Stimulated activated CD8-positive, alpha-beta memory T cell treated with anti-CD3 and anti-CD28 coated beads, Interleukin-7, amount 100 ng/mL, for 1 hour (primary cell): ENCODE measurements at places on chromosomes 11 and 22.

GRCh38 chr11:66981976-66982578 lies 7.0 kb downstream of the C11orf86 start:
- no peak for DNase-seq

GRCh38 chr11:113896156-113896879 lies 8.3 kb upstream of the HTR3B start:
- DNase-seq, result no peak

GRCh38 chr11:19676475-19677380 lies 35.9 kb upstream of the NAV2 start:
- DNase-seq, result no peak

DNA sequence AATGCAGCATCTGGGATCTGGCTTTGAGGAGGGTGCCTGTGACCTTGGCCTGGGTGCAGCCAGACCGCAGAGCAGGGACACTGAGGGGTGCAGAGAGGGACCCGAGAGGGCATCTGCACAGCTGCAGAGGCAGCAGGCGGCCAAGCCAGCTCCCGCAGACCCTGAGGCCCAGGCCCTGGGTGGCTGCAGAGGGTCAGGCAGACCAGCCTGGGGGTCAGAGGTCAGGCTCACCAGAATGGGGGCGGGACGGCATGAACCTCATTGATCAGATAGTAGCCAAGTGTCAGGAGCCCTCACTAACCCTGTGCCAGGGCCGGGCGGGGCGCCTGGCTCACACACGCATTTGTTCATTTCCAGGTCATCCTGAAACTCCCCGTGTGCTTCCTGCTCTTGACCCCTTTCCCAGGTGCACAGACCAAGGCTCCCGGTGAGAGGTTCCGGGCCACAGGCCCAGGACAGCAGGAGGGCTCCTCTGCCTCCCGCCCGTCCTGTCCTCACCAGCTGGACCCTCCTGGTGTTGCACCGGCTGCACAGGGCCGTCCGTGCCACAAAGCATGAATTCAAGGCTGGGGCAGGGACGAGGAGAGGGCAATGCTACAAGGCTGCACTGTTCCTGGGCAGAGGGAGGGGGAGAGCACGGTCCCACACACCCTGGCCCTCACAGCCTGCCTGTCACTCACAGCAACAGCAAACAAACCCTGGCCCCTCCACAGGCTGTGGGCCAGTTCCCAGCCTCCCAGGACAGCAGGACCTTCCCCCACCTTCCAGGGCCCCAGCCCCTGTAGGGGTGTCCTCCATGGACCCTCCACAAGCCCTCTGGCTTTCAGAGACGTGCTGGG lies 3.3 kb downstream of the RTN4R start:
- DNase-seq, result no peak

GRCh38 chr11:110463153-110463552 lies 33.4 kb downstream of the FDX1 start:
- DNase-seq, result no peak

GRCh38 chr22:30285176-30285845 lies 4.0 kb downstream of the CASTOR1 start:
- no peak for DNase-seq

- no peak for DNase-seq
Measured at GRCh38 chr22:30371981-30372380, 15.2 kb downstream of the CCDC157 start.

DNA sequence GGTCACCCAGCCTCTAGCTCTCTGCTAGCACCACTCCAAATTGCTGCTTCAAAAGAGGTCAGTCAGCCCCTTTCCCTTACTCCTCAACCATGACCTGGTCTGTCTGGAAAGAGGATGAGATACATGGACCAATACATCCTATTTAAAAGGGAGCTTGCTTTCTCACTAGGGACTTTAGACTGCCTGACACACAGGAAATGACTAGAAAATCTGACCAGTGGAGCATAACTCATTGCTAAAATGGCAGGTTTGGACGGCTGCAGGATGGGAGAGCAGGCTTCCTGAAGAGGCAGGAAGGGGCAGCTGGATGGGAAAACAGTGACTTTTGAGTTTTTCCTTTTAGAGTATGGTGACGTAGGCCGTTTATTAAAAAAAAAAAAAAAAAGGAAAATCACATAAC lies 25.3 kb downstream of the STIM1 start:
- no peak for DNase-seq

- no peak for DNase-seq
Measured at GRCh38 chr11:75311858-75312288, 39.6 kb downstream of the ARRB1 start.

DNA sequence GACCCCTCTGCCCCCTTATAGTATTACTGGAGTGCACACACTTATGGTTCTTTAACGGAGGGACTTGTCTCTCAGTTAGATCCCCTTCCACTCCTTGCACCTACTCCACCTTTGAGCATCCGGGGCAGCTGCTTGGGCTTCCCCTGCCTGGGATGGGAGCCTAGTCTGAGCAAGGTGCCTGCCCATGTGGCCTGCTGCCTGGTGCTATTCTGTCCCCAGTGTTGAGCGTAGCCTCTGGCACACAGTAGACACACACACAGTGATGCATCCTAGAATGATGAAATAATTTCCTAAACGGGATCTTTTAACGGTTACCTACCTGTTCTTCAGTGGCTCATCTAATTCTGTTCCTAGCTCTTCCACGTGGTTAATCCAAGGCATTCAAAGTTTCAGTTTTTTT lies 22.4 kb downstream of the PPFIA1 start:
- DNase-seq, result no peak

DNA sequence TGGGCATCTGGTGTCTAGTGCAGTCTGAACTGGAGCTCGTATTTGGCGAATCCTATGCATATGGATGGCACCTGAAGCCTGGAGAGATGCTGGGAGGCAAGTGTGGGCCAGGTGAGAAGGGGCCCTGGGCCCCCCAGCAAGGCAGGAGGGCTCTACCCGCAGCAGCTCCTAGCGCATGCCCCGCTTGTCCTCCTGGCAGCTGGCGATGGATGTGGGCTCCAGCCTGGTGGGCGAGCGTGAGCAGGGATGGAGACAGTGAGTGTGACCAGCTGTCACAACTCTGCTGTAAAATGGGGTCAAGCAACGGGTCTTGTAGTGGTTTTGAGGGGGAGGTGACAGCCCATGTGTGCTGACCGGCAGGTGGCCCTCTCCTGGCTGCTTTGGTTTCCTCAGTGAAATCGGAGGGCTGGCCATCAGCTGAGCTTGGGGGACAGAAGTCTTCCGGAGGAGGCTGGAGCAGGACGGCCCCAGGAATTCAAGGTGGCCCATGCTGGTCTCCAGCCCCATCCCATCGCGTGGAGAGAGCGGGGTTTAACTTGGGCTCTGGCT lies 12.0 kb downstream of the FRMD8 start:
- DNase-seq, result no peak

GRCh38 chr22:50260434-50260800 lies 1.1 kb downstream of the MAPK12 start:
- DNase-seq, result no peak

GRCh38 chr22:46588279-46589140 lies 31.7 kb upstream of the GRAMD4 start:
- no peak for DNase-seq

DNA sequence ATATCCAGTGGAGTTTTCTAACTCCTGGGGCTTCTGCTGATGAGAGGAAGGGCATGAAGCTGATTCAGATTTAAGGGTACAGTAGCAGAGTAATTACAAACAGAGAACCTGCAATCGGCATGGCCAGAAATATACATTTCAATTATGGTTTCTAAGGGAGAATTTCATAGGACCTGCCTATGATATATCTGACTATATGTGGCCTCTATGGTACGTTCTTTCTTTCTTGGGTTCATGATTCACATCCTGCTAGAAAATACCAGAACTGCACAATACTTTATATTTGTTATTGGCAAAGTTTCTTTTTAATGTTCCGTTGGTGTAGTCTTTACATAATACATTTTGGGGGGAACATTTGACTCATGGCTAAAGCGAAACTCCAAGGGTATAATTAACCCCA lies 63.1 kb upstream of the TTC12 start:
- DNase-seq, result no peak

DNA sequence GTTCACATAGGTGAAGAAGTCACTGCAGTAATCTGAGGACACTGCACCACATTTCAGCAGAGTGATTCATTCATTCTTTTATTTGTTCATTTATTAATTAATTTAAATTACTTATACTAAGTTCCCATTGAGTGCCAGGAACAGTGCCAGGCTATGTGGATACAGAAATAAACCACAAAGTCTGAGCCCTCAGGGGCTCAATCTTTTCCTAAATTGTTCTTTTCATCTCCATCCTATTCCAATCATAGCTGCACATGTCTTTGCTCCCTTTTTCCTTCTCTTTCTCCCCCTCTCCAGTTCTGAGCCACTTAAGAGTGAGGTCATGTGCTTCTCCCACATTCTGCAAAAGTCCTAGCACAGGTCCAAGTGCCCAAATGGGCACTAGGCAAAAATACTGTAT lies 4.9 kb downstream of the SYTL2 start:
- no peak for DNase-seq

DNA sequence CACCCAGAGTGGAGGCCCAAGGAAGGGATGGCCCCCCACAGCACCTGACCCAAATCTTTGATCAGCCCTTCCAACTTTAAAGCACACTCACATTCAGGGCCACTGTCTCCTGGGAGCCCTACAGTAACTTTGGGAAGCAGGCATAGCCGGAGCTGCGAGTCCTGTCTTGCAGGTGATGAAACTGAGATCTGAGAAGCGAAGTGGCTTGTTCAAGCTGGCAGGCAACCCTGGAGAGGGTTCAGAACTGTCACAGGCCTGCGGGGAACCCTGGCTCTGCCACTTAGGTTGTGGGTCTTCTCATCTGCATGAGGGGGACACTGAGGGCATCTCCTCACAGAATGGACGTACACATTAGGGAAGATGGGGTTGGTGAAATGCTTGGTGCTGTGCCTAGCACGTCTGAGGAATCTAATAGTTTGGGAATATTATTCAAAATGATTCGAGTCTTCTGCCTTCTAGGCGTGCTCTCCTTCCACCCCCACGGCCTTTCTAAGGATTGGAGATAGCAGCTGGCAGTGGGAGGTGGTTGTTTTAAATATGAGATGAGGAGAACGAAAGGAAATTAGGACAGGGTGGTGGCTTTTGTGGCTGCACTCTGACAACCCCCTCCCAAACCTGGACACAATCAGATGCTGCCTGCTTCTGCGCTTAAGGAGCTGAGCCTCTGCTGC lies 18.8 kb upstream of the SUN2 start:
- no peak for DNase-seq

GRCh38 chr11:70910835-70911234 lies 341.5 kb downstream of the SHANK2 start:
- no peak for DNase-seq

DNA sequence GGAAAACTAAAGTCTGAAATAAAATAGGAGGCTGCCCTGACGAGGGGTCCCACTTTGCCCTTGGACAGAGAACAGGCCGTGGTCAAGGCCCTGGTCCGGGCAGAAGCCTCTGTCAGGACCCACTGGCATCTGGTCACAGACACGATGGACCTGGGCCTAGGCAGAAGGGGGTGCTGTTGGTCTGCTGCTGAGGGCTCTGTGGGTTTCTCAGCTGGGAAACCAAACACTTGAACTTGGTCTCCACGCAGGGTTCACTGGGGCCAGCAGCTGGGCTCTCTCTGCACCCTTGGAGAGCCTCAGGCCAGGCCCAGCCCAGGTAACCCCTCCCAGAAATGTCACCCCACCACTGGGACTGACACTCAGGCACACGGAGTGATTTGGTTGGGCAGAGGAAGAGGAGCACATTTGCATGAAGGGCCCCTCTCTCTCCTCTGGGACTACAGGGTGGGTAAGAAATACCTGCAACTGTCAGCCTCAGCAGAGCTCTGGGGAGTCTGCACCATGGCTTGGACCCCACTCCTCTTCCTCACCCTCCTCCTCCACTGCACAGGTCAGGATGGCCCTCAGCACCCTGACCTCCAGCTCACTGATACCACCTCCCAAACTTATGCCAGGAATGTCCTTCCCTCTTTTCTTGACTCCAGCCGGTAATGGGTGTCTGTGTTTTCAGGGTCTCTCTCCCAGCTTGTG lies 48.1 kb upstream of the TOP3B start:
- DNase-seq, result no peak

- DNase-seq, result no peak
Measured at GRCh38 chr11:20177136-20177535, 16.9 kb upstream of the DBX1 start.

DNA sequence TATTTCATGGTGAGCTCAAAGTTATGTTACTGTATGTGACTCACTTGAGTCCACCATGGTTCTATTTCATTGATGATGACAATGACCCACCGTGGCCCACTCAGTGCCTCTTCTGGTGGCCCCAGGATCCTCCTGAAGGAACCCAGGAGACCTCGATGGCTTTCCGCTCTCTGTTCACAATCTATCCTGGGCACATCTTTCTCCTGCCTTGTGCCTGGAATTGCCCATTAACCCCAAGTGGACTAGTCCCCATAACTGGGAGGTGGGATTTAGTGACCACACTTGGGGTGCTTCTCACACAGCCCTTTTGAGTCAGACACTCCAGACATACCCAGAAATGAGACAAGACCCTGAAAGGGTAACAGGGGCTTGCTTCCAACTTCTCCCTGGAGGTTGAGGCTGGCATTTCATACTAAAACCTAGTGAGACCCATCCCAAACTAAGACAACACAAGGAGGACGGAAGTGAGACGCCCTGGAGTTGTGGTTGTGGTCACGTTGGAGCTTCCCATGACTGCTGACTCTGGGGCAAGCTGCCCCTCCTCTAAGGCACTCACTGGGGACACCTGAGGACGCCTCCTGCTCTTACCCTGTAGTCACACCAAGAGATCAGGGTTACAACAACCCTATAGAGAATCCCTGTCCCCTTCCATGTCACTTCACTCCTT lies 22.1 kb downstream of the IGLL5 start:
- DNase-seq, result no peak

DNA sequence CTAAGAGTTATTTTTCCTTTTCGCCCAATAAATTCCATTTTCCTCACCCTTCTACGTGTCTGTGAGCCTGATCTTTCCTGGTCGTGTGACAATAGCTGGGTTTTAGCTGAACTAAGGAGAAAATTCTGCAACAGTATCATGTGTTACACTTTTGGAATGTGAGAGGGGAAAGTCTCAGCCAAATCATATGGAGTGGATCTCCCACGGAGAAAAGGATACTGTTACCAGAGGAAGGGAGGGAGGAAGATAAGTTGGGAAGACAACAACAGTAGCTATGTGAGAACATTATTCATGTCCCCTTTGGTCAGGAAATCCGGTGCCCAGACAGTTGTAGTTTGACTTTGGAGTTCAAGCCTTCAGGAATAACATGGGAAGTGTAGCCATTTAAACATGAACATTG lies 584.0 kb upstream of the RAG2 start:
- DNase-seq, result no peak
